GM12878 (cell line): ENCODE measurements at places on chromosomes 16 and 17. TPM values are rescaled to one million over a fixed set of nuclear protein-coding genes. Genes with fewer than 3 reads are reported as not detected.

- no peak for DNase-seq
Measured at GRCh38 chr16:59330019-59330670, 596.0 kb upstream of the GOT2 start.

DNA sequence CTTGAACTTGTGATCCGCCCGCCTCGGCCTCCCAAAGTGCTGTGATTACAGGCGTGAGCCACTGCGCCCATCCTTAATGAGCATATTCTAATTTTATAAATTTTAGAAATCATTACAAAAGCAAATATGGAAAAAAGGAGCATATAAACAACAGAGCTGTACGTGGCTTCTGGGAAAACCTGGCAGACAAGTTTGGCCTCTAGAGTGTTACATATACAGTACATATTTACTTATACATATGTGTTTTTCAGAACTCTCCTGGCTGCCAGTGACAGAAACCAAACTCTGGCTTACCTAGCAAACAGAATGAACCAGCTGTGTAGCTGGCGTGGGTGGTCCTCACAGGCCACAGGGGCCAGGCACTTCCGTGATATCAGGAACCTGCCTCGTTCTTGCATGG is 10.1 kb downstream of the DRC3 start:
- DNase-seq, result no peak

DNA sequence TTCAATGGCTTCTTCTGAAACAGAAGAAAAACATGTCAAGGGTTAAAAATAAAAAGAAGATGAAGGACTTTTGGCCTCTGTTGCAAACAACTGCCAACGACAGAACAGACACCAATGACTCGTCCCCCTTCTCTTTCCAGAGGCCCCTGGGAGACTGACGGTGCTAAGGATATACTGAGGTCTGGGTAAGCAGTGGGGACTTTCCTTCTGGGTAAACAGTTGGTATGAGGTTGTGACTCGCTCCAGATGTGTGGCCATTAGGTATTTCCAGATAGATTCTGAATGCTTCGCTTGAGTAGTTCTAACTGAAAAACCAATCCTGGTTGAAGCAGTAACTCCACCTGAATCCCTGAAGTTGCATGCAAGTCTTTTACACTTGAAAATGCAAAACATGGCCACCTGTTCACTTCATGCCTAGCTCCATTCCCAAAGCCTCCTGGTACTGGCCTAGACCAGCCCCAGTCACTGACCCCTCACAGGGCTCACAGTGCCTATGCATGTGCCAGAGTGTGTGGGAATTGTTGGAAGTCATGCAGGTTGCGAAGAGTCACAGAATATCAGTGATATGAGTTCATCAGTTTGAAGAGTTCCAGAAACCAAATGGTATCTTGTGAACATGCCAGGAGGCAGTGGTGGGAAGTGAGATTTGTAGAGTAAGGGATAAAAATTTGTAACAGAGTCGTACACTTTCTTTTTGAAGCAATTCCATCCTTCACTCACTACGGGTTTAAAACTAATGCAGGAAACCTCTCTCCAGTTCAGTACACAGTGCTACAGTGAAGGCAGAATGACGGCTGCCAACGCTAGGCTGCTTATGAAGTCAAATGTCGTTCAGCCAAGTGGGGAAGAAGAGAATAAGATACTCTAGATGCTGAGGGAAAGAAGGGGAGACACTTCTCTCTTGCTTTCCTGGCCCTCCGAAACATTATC is 217.8 kb downstream of the ZFHX3 start:
- DNase-seq, result no peak

COX11 gene
- 50.0 and 52.0 TPM in 2 replicates for total RNA-seq
